Tibial nerve (tissue), 4 donors: ENCODE measurements at places on chromosomes 12 and 14. TPM values are rescaled to one million over a fixed set of nuclear protein-coding genes. Genes with fewer than 3 reads are reported as not detected.

Gene ACOT4
- 0.63 TPM for total RNA-seq

Gene SMCO2
- total RNA-seq: not detected

Gene TAS2R14
- 2.0 TPM for total RNA-seq

Gene NR4A1
- total RNA-seq: 757 TPM

Gene DDIT3
- total RNA-seq: 35.2 TPM

Gene LRCOL1
- total RNA-seq: not detected

Gene CCDC196
- total RNA-seq: not detected

Gene ST8SIA1
- 0.63 TPM for total RNA-seq

Gene KRT7
- 4.1 TPM for total RNA-seq

Gene GYS2
- 0.22 TPM for total RNA-seq

Gene OR4E2
- not detected for total RNA-seq

Gene ACSM4
- total RNA-seq: not detected

Gene LBHD2
- total RNA-seq: not detected

- no peaks in the 10 kb centered on the region for H3K27me3 ChIP-seq
- H3K36me3 ChIP-seq: no peaks in the 10 kb centered on the region
- H3K4me1 ChIP-seq: peaks cover 45% of the 10 kb centered on the region
- H3K4me3 ChIP-seq: peak overlapping the region; percentile 97
Measured at GRCh38 chr12:45726603-45727300, 2.8 kb upstream of the ARID2 start.

DNA sequence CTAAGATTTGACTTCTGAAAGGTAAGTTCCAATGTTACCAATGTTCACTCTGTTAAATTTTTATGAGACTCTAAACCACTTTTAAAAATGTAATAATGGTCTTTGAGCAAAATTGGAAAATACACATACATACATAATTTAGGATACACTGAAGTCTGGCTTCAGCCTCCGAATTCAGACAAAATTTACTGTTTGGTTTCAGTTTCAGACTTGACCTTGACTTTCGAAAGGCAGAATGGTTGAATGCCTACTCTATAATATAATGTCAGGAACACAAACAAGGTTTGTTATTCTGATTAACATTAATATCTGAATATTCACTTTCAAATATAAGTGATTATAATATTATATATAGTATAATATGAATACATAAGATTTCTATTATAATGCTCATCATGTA lies 74.1 kb upstream of the KRAS start:
- no peak overlapping the region for H3K4me3 ChIP-seq
- no peaks in the 10 kb centered on the region for H3K36me3 ChIP-seq
- no peaks in the 10 kb centered on the region for H3K27me3 ChIP-seq
- H3K27ac ChIP-seq: no peak overlapping the region

- no peaks in the 10 kb centered on the region for H3K36me3 ChIP-seq
- no peak overlapping the region for H3K4me3 ChIP-seq
- no peaks in the 10 kb centered on the region for H3K4me1 ChIP-seq
- H3K27me3 ChIP-seq: no peaks in the 10 kb centered on the region
Measured at GRCh38 chr14:30907659-30908057, 33.3 kb downstream of the COCH start.

DNA sequence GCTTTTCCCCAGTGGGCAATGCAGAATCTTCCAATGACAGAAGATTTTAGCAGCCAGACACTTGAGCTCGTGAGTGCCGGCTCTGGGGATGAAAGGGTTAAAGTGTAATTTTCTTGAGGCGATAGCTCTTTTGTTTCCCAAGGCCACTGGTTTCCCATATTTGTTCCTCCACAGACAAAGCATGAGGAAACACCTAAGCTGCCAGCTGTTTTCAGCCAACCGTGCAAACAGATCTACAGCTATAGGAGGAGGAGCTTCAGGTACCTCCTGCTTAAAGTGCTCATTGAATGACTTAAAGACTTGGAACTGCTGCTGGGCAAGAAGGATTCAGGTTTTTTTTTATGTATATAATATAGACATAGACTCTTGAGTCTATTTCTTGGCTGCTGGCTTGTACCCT lies 1311.5 kb downstream of the TMEM121 start:
- no peak overlapping the region for H3K27ac ChIP-seq
- no peaks in the 10 kb centered on the region for H3K4me1 ChIP-seq
- H3K4me3 ChIP-seq: no peak overlapping the region
- no peaks in the 10 kb centered on the region for H3K27me3 ChIP-seq
- H3K36me3 ChIP-seq: no peaks in the 10 kb centered on the region

DNA sequence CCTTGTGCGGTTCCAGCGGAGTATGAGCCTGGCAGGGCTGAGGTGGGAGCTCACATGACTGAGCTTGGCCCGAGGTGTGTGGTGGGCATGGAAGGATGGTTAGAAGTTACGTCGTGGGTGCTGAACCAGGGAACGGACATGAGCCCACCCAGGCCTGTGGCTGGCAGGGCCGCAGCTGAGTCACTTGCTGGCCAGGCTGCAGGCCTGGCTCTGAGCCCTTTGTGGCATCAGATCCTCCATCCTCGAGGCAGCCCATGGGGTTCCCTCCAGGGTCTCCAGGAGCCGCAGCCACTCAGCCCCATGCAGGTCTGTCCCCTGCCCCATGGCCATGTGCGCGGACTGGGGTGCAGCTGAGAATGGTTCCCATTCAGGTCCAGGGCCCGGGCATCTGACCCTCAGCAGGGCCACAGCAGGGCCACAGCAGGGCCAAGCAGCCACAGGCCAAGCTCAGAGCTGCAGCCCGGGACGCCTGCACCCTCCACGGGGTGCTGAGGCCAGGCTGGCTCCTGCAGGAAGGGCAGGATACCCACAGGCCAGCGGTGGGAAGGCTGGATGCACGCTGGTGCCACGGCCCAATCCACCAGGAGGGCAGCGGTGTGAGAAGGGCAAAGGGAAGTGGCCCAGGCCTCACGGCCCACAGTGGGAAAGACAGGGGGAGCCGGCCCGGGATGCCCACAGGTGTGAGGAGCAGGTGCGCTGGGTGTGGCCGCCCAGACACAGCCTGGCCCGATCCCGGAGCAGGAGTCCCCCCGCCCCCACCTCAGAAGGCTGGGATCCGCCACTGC lies 26.3 kb upstream of the ULK1 start:
- no peak overlapping the region for H3K27ac ChIP-seq
- H3K4me3 ChIP-seq: no peak overlapping the region
- no peak for DNase-seq
- H3K36me3 ChIP-seq: no peaks in the 10 kb centered on the region
- peaks cover 6% of the 10 kb centered on the region for H3K27me3 ChIP-seq
- H3K4me1 ChIP-seq: no peaks in the 10 kb centered on the region

GRCh38 chr12:113142173-113142885 lies 6.8 kb upstream of the RASAL1 start:
- no peaks in the 10 kb centered on the region for H3K36me3 ChIP-seq
- DNase-seq: peak; percentile 22
- H3K27me3 ChIP-seq: no peaks in the 10 kb centered on the region
- peak overlapping the region; percentile 7 for H3K27ac ChIP-seq
- no peaks in the 10 kb centered on the region for H3K4me1 ChIP-seq

- H3K36me3 ChIP-seq: no peaks in the 10 kb centered on the region
- no peak overlapping the region for H3K4me3 ChIP-seq
- H3K27ac ChIP-seq: no peak overlapping the region
- H3K27me3 ChIP-seq: no peaks in the 10 kb centered on the region
Measured at GRCh38 chr14:34179727-34180126, 228.9 kb upstream of the EGLN3 start.

DNA sequence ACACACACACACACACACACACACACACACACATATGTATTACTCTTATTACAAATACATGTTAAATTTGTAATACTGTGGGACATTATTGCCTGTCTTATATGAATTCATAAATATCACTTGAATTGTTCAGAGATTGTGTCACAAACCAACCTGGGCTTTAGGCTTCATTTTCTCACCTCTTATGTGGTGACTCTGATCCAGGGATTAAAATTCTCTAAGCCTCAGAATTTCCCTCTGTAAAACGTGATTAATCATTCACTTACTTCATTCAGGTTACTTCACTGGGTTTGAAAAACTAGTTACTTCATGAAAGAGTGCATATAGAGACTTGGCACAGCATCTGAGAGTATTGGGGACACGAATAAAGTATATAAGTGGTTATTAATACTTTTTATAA lies 240.3 kb upstream of the PDZRN4 start:
- H3K27ac ChIP-seq: no peak overlapping the region
- no peak for DNase-seq
- no peaks in the 10 kb centered on the region for H3K27me3 ChIP-seq
- H3K36me3 ChIP-seq: no peaks in the 10 kb centered on the region
- H3K4me3 ChIP-seq: no peak overlapping the region

DNA sequence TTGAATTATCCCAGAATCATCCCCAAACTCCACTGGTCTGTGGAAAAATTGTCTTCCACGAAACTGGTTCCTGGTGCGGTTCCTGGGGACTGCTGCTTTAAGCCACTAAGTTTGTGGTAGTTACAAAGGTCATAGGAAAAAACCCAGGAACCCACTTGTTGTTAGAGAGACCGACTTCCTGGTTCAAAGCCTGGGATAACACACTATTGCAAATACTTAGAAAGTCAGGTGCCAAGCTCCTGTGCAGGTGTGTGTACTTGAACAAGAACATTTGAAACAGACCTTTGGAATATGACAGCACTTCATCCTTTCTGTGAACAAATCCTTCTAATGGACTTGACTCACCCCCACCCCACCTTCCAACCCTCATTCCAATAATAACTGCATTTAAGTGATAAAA lies 519.6 kb downstream of the GLT1D1 start:
- H3K27ac ChIP-seq: no peak overlapping the region
- no peak overlapping the region for H3K4me3 ChIP-seq
- no peak for DNase-seq
- no peaks in the 10 kb centered on the region for H3K36me3 ChIP-seq
- no peaks in the 10 kb centered on the region for H3K4me1 ChIP-seq
- no peaks in the 10 kb centered on the region for H3K27me3 ChIP-seq

DNA sequence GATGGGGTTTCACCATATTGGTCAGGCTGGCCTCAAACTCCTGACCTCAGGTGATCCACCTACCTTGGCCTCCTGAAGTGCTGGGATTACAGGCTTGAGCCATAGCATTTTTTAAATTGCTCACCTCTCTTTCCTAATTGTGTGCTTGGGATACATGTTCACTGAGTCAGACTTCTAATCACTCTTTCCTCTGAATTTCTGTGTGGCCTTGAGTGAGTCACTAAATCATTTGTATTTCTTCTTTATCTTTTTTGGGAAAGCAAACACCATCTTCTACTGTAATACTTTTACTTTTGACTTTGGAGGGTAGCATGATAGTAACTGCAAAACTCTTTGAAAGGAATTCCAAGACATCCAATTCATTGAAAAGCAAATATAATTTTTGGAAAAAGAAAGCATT lies 60.8 kb downstream of the FLRT2 start:
- H3K4me3 ChIP-seq: no peak overlapping the region
- no peak for DNase-seq
- no peaks in the 10 kb centered on the region for H3K4me1 ChIP-seq
- H3K27me3 ChIP-seq: no peaks in the 10 kb centered on the region
- no peaks in the 10 kb centered on the region for H3K36me3 ChIP-seq

DNA sequence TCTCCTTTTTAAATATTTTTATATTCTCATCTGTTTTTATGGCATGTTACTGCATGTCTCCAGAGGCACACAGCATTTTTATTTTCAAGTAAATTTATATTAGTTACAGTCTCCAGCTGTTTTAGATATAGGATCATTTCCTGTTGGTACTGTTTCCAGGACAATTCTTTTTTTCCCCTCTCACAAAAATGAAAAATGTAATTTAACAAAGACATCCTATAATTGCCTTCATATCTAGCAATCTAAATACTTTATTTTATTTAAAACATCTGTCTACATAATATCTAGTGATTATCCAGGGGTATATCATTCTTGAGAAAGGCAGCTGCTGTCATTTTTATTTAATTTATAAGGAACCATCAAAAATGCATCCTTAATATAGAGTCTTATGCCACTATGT lies 272.4 kb upstream of the NPAS3 start:
- DNase-seq: no peak
- H3K27ac ChIP-seq: no peak overlapping the region
- no peaks in the 10 kb centered on the region for H3K27me3 ChIP-seq
- no peaks in the 10 kb centered on the region for H3K36me3 ChIP-seq

DNA sequence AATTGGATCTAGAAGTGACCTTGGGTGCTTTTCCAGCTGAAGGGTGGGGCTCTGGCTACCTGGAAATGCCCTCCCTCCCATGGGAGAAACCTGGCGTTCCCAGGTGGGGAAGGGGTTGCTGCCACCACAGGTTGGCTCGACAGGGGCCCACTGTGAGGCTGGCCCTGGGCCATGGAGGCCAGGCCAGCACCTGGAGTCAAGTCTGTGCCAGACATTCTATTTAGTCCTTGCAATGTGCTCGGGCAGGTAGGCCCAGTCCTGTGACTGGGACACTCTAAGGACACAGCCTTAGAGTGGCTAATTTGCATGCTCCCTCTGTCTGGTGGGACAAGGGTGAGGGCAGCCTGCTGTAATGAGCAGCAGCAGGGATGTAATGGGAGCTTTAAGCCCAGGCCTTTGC lies 11.9 kb downstream of the VRTN start:
- DNase-seq: no peak
- H3K4me1 ChIP-seq: no peaks in the 10 kb centered on the region
- no peaks in the 10 kb centered on the region for H3K36me3 ChIP-seq
- no peak overlapping the region for H3K4me3 ChIP-seq

GRCh38 chr12:128814411-128815261 lies 9.1 kb downstream of the SLC15A4 start:
- H3K36me3 ChIP-seq: no peaks in the 10 kb centered on the region
- H3K4me1 ChIP-seq: no peaks in the 10 kb centered on the region
- no peak for DNase-seq
- no peak overlapping the region for H3K27ac ChIP-seq

DNA sequence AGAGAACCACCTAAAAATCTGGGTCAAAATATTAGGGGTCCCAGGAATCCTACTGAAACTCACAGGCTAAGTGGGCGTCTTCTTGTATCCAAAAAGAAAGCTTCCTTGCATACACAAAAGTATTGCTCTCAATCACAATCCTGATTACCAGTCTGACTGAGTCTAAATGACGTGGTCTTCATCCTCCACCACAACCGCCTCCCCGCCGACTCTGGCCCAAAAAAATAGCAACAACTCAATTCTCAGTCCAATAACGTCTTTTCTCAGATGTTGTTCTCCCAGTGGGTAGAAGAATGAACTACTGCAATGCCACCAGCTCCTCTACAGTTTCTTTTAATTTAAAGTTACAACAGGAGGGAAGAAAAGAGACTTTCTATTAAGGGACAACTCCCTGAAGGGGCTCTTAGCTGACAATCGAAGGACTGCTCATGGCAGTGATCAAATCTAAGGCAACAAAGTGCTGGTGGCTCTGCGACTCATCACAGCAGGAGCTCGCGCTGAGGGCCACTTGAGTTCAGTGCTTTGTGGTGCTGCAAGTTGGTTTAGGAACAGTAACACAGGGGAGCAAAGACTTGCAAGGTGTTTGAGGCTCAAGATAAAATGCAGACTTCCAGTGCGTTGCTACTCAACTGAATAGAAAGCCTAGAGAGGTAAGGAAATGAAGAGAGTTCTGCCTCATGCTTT lies 394.1 kb downstream of the BCAT1 start:
- H3K4me3 ChIP-seq: no peak overlapping the region
- no peaks in the 10 kb centered on the region for H3K4me1 ChIP-seq
- H3K27ac ChIP-seq: no peak overlapping the region

DNA sequence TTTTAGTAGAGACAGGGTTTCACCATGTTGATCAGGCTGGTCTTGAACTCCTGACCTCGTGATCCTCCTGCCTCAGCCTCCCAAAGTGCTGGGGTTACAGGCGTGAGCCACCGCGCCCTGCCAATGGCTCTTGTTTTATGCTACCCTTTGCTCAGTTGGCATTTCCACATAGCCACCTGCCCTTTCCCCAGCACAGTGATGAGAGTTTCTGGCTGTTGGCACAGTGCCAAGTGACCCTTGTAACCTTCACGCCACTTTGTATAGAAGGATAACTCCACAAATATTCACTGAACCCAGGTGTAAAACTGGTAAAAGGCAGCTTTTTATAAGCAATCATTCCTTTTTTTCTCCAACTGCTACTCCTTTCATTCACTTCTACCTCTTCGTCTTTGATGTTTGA lies 18.5 kb upstream of the CCDC175 start:
- no peak for DNase-seq
- no peaks in the 10 kb centered on the region for H3K36me3 ChIP-seq
- H3K4me1 ChIP-seq: no peaks in the 10 kb centered on the region
- H3K27ac ChIP-seq: no peak overlapping the region
- H3K27me3 ChIP-seq: no peaks in the 10 kb centered on the region
- H3K4me3 ChIP-seq: no peak overlapping the region
